Fibroblast of skin of abdomen (primary cell): ENCODE measurements at places on chromosomes 16 and 17.

DNA sequence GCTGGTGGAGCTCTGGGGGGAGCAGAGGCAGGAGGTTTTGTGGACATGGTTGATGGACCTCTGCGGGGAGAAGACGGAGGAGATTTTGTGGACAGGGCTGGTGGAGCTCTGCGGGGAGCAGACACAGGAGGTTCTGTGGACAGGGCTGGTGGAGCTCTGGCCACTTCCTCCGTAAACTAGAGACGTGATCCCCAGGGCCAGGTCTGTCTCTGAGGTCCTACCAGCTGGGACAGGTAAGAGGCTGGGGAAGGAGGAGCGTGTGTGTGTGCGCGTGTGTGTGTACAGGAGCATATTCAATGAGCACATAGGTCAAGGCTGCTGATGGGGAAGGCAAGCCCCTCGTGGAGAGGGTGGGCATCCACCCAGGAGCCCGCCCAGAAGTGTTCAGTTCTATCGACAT lies 20.6 kb downstream of the RPH3AL start:
- no peak for DNase-seq

DNA sequence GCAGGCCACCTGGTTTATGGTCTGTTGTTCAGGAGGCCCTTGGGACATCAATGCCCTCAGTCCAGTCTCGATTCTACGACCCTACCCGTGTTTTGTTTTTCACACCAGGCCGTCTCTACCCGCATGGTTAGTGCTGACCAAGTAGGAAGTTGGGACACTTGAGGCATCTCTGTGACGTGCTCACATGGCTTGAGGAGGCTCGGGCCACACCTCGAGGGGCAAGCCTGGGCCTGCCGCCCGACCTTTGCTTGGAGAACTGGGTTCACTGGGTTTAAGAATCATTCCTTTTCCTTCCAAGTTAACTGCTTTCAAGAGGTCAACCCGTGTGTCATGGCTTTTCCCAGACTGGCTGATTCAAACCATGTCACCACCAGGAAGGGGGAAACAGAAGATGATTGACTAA lies 86.8 kb downstream of the CMIP start:
- no peak for DNase-seq

GRCh38 chr17:39670746-39671145 lies 2.5 kb downstream of the PNMT start:
- no peak for DNase-seq

DNA sequence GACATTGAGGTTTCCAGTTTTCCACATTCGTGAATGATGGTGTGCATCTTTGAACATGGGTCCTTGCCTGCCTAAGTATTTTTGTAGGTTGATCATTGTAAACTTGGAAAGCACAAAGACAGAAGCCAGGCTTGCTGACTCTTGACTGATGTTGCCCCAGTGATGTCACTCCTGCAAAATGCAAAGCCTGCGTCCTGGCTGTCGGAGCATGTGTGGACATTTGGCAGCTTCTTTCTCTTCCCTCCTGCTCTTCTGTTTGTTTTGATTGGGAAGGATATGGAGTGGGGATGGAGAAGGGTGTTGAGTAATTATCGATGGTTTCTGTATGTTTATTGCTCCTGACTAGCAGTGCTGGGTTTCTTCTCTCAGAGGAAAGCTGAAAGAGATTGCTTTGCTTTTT lies 3.2 kb downstream of the NDE1 start:
- DNase-seq, result peak; percentile 86

GRCh38 chr16:63943566-63943965 lies 1178.3 kb downstream of the CDH11 start:
- DNase-seq, result peak; percentile 64

- no peak for DNase-seq
These were observed 44.3 kb downstream of the SPECC1 start for GRCh38 chr17:20053361-20053964.

- DNase-seq, result no peak
These were observed 47.8 kb downstream of the HOXB1 start for GRCh38 chr17:48483004-48483403.

GRCh38 chr16:10907757-10908045 lies 30.7 kb downstream of the CIITA start:
- DNase-seq, result no peak

DNA sequence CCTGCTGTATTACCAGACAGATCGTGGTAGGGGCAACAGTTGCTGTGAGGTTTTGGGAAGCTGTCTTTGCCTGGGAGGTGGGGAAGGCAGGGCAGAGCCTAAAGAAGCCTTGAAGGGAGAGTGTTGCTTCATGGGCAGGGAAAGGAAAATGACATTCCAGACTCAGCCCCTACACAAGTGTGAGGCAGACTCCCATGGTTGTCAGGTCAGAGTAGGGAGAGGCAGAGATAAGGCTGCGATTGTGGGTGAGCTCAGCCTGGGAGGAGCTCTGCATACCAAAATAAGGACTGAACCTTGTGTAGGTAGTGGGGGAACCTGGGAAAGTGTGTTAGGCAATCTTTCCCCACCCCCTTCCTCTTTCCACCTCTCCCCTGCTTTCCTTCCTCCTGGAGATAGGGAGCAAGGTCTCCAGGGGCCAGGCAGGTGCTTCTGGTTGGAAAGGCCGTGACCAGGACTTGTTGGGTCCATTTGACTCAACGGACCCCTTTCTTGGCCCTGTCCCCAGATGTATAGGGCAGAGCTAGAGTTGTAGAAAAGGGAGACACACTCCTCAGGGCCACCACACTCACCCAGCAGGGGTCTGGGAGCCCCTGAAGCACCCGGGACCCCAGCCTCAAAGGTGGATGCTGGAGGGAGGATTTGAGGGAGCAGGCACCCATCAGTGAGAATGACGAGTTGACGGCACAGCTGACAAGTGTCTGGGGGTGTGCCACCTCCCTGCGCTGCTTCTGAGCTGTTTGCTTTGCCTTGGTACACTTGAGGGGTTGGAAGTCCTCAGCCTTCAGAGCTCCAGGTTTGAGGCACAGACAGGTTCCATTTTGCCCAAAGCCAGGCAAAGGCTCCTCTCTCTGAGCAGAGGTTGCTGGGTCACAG lies 18.5 kb upstream of the TOB1 start:
- DNase-seq, result no peak

GRCh38 chr16:89449726-89450335 lies 40.5 kb downstream of the ANKRD11 start:
- DNase-seq, result no peak

- DNase-seq, result peak; percentile 93
These were observed 21.0 kb upstream of the HERPUD1 start for GRCh38 chr16:56910654-56911539.

DNA sequence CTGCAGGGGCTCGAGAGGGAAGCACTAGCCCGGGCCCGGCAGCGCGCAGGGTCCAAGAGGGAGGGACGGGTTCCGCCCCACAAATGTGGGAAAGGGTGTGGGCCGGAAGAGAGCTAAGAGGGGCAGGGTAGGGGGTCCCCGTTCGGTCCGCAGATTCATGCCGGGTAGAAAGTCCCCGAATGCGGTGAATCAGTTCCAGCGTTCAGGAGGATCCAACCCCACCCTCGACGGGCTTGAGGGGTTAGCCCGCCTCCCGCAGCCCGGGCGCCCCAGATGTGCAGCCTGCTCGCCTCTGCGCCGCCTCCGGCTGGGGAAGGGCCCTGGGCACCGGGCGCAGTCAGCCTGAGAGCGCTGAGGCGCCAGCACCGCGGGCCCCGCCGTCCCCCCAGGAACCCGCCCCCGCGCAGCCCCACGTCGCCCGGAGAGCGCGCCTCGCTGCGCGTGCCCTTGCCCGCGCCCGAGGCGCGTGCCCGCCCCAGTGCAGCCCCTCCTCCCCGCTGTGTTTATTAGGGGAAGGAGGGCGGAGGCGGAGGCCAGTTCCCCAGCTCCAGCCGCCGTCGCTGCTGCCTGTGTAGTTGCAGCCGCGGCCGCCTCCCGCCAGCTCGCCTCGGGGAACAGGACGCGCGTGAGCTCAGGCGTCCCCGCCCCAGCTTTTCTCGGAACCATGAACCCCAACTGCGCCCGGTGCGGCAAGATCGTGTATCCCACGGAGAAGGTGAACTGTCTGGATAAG lies at the start of gene LASP1:
Gene LASP1 (plus strand): TSS at position 533 of the 733 bp plus-strand sequence. CDS start 132 bp downstream, at position 665.
- DNase-seq, result peak; percentile 93

DNA sequence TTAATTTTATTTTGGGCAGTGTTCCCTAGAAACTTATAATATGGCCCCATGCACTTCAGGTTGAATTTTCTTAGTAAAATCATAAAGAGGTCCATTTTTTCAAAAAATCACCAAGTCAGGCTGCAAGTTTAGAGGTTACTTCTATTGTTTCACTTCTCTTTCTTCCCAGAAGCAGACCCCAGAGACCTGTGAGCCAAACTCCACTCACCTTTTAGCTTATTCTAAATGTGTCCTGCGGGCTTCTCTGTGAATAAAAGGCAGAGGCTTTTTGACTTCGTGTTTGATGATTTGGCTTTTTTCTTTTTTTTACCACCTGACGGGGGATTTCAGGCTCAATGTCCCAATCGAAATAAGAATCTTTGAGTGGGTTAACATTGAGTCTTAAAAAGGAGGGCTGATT lies 7.4 kb downstream of the PRKCB start:
- no peak for DNase-seq

DNA sequence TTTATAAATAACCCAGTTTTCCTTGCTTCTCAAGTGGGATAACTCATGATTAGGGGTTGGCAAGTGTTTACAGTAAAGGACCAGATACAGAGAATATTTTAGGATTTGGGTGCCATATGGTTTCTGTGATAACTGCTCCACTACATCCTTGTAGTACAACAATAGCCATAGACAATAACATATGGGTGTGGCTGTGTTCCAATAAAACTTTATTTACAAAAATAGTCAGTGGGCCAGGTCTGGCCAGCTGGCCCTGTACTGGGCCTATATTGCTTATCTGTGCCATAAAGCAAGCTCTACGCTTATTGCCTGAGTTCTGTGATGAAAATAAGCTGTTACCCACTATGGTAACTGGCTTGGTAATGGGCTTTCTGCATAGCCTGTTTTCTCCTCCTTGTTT lies 386.5 kb upstream of the RBFOX1 start:
- no peak for DNase-seq

GRCh38 chr17:31116167-31116566 lies 21.4 kb downstream of the NF1 start:
- DNase-seq, result no peak

- no peak for DNase-seq
These were observed 24.0 kb downstream of the PIK3R5 start for GRCh38 chr17:8941520-8941919.

DNA sequence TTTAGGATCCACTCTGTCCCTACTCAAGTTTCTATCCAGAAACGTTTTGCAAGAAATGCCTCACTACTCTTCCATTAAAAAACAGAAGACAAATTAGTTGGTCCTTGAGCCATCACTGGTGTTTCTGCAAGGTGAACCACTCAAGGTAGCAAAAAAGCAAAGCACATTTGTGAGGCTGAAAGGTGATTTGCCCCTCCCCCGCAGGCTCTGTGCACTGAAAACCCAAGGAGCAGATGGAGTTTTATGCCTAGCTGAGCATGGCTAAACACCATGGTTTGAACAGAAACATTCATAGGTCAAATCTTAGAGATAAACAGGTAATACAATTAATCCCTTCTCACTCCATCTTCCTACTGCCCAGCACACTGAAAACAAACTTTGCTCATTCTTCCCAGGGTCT lies 538.2 kb upstream of the CDH5 start:
- no peak for DNase-seq

GRCh38 chr17:50564916-50565315 lies 4.4 kb downstream of the CACNA1G start:
- peak; percentile 84 for DNase-seq

DNA sequence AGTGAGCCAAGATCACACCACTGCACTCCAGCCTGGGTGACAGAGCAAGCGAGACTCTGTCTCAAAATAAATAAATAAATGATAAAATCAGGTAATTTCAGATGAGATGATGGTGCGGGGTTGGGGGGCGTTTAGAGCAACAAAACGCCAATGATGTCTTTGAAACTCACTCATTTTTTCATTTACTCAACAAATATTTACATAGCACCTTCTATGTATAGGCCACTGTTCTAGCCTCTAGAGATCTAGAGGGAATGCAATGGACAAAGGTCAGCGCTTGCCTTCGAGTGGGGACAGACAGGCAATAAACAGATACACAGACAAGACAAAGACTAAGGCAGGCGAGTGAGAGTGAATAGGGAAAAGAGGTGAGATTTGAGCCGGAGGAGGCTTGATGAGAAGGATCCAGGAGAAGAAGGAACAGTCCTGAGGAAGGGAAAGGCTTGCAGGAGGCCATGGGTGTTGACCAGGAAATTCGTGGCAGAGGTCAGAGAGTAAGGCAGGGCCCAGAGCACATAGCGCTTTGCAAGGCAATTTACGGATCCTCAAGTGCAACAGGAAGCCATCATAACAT lies 14.1 kb downstream of the ALDH3A1 start:
- no peak for DNase-seq
